ENCODE measurements at places on chromosomes 7 and 10.

GRCh38 chr7:93943816-93944540, 22.4 kb downstream of the GNG11 start:
- DNase-seq: no peak

DNA sequence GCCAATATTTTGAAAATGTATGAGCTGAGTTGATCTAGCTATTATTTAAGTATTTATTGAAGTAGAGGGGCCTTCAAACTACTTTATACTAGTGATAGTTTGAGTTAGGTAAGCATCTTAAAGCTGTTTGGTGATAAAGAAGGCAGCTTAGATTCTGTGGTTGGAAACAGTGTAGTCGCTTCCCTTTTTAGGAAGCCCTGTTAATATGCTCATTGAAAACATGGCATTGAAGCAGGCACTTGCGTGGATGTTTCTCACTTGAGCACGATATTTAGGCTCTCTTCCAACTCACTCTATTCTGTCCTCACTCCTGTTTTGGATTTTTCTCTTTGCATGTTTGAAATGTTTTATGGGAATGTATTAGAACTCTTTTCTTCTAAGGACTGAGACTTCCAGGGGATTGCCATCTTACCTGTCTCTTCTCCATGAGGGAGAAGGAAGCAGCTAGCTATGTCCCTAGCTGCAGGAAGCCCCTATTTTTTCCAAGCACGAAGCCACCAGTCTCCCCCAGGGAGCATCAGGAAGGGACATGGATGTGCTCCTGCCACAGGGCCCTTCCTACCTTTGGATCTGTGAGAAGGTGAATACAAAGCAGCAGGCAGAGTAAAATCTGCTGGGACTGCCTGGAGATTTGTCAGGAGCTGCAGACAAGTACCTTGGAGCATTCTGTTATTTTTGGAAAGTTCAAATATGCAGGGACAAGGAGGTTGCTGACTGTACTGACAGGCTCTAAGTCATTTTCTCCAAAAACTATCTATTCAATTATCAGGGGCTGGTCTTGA, 22.0 kb upstream of the BMPR1A start:
- no peak for DNase-seq

DNA sequence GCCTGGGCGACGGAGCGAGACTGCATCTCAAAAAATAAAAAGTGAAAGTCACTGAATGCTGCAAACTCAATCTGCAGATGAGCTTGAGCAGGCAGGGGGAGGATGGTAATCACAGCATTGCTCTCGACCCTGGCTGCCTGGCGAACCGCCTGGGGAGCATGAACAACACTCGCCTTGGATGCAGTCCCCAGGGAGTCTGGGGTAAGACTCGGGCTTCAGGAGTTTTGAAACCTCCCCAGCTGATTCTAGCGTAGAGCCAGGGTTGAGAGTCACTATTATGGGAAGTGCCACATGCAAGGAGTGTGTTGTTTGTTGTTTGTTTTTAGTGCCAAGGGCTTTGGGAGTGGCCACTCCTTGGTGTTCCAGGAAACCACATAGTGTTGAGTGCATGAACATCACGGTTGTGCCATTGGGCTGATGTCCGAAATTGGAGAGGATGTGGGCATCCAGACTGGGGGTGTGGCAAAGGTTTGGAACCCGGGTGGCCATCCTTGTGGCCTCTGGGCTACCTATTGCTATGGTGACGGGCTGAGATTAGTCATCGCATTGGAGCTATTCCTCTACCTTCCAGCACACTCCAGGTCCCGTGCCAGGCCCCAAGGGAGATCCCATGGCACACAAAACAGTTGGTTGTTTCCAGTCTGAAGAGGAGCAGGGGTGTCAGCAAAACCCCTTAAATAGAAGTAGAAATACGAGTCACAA, 92.6 kb downstream of the RGS10 start:
- DNase-seq: no peak

DNA sequence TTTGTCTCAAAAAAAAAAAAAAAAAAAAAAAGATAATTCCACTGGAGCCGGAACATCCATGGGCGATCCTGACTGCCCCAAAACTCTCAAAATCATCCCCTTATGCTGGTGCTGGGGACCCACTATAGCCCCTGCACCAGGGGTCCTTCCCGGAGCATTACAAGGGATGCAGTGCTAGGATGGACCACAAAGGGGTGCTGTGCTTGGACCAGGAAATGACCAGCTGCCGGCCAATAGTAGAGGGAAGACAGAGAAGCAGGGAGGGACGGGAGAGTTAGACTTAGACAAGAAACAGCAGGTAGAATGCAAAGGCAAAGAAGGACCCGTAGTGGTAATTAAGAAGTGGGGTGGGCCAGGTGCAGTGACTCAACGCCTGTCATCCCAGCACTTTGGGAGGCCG, 40.5 kb downstream of the RCC1L start:
- no peak for DNase-seq

DNA sequence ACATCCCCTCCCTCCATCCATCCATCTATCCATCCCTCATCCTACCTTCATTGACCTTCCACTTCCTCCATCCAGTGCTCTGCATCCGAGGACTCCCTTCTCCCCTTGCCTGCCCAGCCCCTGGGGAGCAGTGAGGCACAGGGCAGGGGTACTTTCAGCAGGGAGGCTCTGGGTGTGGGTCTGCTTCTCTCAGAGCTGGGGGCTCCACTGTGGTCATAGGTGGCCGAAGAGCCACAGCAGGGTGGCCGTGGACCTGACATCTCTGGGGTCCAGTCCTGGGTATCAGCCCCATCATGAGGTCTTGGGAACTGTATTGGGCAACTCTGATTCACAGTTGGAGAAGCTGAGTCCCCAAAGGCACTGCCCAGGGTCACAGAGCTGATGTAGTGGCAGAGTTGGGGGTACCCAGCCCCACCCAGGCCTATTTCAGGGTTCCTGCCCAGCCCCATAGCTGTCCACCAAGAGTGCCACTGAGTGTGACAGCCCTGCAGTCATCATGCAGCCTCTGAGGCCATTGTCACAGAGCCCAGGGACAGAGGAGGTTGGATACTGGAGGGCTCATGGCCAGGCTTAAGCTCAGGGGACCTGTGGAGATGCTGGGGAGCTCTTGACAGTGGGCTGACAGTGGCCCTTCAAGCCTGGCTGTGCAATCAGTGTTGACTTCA, 35.3 kb upstream of the DPYSL4 start:
- DNase-seq: no peak

DNA sequence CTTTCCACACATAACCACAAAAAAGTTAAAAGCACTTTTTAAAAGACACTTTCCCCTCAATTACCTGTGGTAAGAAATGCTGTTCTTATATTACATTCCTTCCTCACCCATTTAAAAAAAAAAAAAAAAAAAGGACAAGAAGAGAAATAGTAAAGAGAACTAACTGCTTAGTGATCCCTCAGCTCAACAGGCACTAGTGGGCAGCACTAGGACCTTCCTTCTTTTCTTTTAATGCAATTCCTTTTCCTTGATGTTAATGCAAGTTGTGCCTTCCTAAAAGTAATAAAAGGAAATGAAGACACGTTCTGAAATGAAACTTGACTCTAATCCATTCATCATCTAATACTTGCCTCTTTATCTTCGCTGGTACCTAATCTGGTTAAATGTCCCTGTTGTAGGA, 189.7 kb downstream of the TCF7L2 start:
- no peak for DNase-seq

DNA sequence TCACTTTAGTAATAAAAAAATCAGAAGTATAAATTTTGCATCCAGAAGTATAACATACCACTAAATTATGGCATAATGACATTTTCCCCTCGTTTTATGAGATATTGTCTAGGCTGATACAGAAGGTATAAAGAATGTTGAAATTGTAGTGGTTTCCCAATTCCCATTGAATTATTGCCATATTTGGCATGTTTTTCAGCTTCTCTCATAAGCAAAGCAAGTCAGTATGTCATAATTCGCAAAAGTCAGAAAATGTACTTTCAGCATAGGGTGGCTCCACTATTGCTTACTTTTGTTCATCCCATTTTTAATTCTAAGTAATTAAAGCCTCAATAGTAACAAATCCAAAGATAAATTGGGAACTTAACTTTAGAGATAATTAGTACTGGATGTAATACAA, 19.7 kb upstream of the PTPRZ1 start:
- DNase-seq: no peak

- DNase-seq: no peak
Measured at GRCh38 chr10:101236376-101237080, 7.3 kb upstream of the LBX1 start.

- DNase-seq: peak; percentile 88
Measured at GRCh38 chr7:5429857-5430611, 6.4 kb upstream of the TNRC18 start.

DNA sequence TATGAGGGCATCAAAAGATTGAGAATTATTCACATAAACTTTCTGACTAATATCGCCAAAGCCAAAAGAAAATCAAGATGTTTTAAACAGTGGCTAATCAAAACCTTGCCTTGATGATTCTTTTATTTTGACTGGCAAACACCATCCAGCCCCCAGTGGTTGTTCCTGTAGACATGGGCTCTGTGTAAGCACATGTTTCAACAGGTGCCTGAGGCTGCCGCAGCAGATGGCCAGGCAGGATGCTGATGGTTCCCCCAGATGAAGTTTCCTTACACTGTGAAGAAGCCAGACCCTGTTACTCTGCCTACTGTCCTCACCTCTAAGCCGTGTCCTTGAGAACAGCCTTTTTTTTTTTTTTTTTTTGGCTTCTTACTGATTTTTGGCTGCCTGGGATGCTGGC, 146.5 kb downstream of the RAB11FIP2 start:
- no peak for DNase-seq

- no peak for DNase-seq
Measured at GRCh38 chr10:30062090-30062489, 2.7 kb upstream of the JCAD start.

- no peak for DNase-seq
Measured at GRCh38 chr10:103983367-103983911, 16.5 kb downstream of the SLK start.

DNA sequence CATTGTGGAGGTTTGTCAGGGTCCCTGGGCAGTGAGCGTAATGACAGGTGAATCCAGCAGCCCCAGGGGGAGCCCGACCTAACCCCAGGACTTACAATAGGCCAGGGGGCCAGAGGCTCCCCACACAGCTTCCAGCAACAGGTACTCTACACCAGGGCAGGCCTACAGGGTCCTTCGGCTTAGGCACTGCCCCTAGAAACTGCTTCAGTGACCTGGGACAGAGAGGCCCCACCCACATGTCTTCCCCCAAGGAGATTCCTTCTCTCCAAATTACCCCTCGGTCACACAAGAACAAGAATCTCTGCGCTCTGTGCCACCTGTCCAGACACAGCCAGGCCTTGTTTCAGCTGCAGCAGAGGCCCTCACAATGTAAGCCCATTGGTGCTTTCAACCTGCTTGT, 24.4 kb downstream of the SKIDA1 start:
- no peak for DNase-seq

DNA sequence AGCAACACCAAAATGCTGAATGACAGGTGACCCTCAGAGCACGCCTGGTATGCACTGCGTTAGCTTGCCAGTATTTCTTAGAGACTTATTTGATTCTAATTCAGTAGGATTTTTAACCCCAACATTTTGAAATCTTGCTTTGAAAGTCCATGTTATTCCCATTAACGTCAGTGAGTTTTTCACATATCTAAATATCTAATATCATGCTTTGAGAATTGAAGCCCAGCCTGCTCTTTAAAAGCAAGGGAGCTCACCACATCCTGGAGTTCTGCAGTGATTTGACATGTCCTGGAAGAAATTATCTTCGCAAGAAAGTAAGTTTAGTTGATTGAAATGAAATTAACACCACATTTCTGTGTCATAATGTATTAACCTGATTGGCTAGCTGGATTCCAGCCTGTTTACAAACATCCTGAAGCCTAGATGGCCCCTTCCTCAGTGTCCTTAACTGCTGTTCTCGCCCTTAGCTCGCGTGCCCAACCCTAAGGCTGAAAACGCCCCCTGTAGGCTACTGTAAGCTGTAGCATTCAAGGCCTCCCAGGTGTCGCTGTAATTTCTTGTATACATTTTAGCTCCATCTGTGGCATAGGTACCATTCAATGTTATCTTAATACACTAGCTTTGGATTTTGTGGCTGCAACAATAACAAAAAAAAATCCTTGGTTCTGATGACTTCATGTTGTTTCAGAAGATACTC, 191.5 kb downstream of the MGMT start:
- no peak for DNase-seq

GRCh38 chr7:86282014-86282682, 361.6 kb upstream of the GRM3 start:
- no peak for DNase-seq

- DNase-seq: no peak
Measured at GRCh38 chr10:124842721-124843120, 41.1 kb downstream of the ABRAXAS2 start.

DNA sequence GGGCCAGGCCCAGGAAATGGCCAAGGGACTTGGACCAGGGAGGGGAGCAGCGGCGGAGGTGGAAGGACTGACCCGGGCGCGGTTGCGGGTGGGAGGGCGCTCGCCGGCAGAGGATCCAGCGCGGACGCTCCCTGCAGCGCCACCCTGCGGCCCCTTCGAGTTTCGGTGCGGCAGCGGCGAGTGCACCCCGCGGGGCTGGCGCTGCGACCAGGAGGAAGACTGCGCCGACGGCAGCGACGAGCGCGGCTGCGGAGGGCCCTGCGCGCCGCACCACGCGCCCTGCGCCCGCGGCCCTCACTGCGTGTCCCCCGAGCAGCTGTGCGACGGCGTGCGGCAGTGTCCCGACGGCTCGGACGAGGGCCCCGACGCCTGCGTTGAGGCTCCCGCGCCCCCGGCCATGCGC, 16.8 kb upstream of the ZNF467 start:
- DNase-seq: peak; percentile 23

GRCh38 chr7:85776691-85777345, 590.0 kb upstream of the SEMA3D start:
- no peak for DNase-seq

DNA sequence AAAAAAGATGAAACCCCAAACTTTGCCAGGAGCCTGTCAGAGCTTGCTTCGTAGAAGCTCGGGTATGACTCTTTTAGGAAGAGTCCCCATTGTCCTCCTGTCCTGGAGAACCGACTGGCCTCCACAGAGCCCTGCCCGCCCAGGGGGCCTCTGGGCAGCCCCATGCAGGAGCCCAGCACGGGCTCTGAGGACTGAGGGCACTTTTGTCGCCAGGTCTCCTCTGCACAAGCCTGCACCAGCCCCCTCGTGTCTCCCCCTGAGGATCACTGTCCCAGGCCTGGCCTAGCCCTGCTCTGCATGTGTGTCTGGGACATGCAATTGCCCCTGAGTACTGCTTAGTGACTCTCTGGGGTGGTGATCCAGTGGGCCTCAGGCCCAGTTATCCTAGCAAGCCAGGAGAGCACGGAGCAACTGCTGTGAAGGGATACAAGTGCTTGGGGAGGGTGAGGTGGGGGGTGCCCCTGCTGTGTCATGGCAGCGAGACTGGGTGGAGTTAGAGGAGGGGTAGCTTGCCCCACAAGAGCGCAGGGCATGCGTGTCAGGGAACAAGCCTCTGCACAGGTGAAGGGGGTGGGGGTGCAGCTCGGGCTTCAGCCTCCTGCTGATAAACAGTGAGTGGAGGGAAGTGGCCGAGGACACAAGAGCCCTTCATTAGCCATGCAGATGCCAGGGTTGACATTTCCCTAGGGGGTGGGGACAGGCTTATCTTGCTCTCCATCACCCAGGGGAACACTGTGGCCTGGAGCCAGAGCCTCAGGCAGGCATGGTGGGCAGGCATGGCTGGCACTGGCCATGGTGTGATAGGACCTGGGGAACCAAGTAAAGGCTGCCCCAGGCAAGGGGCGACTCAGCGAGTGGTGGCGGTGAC, 143.4 kb downstream of the C10orf105 start:
- DNase-seq: no peak

GRCh38 chr10:90890347-90890746, 18.6 kb downstream of the RPP30 start:
- no peak for DNase-seq

GRCh38 chr10:122326385-122326784, 48.1 kb upstream of the PLEKHA1 start:
- no peak for DNase-seq

Measured in NCI-H1694 treated with DMSO at 0.1 percent for 48 hours (cell line).